Stimulated activated naive CD4-positive, alpha-beta T cell (primary cell): ENCODE measurements at places on chromosomes 5 and 9.

- no peak for DNase-seq
These were observed 5.3 kb downstream of the KLF4 start for GRCh38 chr9:107484117-107484723.

DNA sequence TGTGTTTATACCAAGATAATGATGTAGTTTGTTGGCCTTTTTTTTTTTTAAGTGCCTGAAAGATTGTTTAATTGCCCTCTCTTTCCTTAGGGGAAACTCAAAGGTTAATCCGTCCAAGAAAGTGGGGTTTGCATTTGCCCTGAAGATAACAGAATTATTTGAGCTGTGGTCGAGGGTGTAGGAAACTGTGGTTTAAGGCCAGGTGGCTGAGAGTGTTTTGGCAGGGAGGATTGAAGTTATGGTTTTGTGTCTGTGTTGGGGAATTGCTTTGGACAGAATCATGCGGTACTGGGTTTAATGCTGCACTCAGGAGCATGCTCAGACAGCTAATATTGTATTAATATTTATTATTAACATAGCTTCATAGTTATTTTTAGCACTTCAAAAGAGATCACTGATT is 509.8 kb downstream of the EBF1 start:
- DNase-seq = no peak

GRCh38 chr9:19640014-19640413 is 148.8 kb downstream of the SLC24A2 start:
- DNase-seq = no peak

DNA sequence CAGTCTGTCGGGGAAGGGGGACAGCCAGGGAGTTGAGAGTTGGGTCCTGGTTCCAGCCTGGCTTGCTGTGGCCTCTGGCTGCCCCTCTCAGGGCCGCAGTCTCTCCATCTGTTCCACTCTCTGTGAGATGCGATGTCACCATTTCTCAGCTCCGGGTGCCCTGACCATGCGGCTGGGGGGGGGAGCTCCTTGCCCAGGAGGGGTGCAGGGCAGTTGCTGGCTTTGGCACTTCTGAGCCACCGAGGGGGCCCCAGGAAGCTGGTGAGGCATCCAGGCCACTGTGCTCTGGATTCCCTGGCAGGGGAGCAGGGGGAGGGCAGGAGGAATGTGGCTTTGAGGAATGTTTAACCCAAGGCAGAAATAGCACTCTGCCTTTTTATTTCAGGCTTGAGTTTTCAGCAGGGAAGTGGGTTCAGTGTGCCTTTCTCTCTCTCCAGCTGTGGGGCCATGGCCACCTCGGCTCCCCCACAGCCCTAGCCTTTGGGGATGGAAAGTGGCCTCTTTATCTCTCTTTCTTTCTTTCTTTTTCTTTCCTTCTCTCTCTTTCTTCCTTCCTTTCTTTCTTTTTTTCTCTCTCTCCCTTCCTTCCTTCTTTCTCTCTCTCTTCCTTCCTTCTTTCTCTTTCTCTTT is 11.0 kb downstream of the NCS1 start:
- no peak for DNase-seq

- DNase-seq = no peak
These were observed 2.5 kb downstream of the TBC1D9B start for GRCh38 chr5:179905161-179905560.
